Suppressor macrophage treated with lipopolysaccharide for 1 hour (primary cell): ENCODE measurements at places on chromosomes 5 and 9.

- DNase-seq, result no peak
These were observed 189.4 kb downstream of the CCDC192 start for GRCh38 chr5:127892467-127893207.

GRCh38 chr5:142826741-142827492 is 56.7 kb downstream of the ARHGAP26 start:
- DNase-seq, result peak; percentile 61

DNA sequence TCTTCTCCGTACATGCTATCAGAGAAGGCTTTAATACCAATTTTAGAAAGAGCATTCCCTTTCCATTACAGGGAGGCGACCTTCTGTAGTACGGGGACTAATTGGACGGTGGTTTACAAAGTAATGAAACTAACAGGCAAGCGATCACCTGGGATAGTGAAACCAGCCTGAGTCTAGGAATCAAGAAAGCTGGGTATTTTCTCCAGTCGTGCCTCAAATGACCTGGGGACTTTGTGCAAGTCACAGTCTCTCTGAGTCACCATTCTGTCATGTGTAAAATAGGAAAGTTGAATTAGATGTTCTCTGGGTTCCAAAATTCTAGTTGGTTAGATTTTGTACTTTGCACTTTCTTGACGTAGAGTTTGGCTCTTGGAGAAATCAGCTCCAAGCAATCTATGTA is 22.7 kb upstream of the SSBP2 start:
- peak; percentile 69 for DNase-seq

DNA sequence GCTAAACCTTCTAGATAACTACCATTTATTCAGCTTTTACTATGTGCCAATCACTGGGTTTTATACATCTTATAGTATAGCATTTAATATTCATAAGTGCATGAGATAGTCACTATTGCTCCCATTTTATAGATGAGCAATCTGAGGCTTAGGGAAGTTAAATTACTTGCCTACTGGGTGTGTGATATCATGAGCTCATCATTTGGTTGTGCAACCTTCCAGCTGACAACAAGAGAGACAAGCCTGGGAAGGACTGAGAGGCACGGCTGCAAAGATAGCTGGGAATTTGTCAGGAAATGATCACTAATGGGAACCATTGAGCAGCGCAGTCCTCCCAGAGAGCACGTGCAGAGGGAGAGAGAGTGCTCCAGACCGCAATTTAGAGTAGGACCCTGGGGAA is 481.6 kb upstream of the KIF2A start:
- peak; percentile 12 for DNase-seq

- no peak for DNase-seq
These were observed 182.5 kb downstream of the CDK5RAP2 start for GRCh38 chr9:120397453-120397852.

DNA sequence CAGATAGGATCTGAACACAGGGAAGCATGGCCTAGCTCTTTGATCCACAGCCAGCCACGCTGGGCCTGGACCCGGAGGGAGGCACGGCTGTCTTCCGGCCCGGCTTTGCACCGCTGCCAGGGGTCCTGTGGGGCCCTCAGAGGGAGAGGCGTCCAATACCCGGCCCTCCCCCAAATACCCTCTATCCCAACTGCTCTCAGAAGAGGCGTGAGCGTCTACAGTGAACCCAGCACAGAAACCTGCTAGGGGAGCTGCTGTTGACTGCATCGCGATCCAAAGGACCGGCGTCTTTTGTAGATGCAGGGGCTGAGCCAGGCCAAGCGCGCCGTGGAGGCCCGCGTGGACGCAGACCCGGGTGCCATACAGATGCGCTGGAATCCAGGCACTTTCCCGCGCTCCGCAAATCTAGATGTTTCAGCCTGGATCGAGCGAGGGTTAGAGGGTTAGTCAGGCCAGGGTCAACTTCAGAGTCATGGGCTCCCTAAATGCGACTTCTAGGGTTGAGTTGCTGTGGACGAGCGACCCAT is 1.1 kb upstream of the TCF7 start:
- no peak for DNase-seq

DNA sequence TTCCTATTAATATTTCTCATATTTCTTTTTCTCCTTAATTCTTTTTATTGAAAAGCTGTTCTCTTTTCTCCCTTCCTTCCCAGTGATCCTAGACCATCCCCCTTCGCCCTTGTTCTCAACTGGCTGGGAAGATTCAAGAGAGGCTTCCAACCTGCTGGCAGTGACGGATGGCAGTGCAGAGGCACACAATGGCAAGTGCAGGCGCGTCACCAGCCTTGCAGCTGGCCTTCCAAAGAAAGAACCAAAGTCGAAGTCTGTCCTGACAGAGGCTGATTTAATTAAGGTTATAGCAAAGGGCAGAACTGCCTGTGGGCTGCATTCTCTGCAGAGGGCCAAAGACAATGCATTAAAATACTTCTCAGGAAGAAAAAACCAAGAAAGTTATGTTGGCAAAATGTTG is 7.4 kb downstream of the CEMIP2 start:
- no peak for DNase-seq

- no peak for DNase-seq
These were observed 90.9 kb upstream of the LMX1B start for GRCh38 chr9:126522612-126523356.

DNA sequence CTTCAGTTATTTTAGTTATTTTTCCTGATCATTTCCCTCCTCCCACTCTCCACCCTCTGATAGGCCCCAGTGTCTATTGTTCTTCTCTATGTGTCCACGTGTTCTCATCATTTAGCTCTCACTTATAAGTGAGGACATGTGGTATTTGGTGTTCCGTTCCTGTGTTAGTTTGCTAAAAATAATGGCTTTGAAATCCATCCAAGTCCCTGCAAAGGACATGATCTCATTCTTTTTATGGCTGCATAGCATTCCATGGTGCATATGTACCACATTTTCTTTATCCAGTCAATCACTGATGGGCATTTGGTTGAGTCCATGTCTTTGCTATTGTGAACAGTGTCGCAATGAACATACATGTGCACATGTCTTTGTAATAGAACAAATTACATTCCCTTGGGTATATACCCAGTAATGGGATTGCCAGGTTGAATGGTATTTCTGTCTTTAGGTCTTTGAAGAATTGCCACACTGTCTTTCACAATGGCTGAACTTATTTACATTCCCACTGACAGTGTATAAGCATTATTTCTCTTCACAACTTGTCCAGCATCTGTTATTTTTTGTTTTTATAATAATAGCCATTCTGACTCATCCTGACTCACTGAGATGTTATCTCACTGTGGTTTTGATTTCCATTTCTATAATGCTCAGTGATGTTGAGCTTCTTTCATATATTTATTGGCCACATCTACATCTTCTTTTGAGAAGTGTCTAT is 17.2 kb upstream of the DIRAS2 start:
- DNase-seq, result no peak

- peak; percentile 60 for DNase-seq
These were observed 25.5 kb upstream of the FBP1 start for GRCh38 chr9:94664801-94665200.

GRCh38 chr9:123571240-123571639 is 215.2 kb downstream of the CRB2 start:
- DNase-seq, result no peak

- DNase-seq, result no peak
These were observed 21.6 kb downstream of the NCS1 start for GRCh38 chr9:130193531-130194377.
